Testis (tissue), 5 donors: ENCODE measurements at places on chromosomes 3 and 15. TPM values are rescaled to one million over a fixed set of nuclear protein-coding genes. Genes with fewer than 3 reads are reported as not detected.

DNA sequence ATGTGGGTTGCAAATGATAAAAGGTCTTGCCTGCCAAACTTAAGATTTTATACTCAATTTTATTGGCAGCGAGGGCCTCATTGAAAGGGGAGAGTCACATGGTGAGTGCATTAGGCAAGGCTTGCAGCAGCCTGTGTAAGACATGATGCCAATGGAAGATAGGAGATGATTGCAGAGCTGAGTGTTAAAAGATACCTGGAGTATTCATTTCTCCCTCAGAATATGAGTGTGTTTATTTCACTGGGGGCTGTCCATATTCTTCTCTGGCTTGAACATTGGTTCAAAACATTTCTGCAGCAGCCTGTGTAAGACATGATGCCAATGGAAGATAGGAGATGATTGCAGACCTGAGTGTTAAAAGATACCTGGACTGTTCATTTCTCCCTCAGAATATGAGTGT, 165.2 kb upstream of the NUDT16 start:
- no peaks in the 10 kb centered on the region for H3K27me3 ChIP-seq
- no peak overlapping the region for H3K27ac ChIP-seq

DNA sequence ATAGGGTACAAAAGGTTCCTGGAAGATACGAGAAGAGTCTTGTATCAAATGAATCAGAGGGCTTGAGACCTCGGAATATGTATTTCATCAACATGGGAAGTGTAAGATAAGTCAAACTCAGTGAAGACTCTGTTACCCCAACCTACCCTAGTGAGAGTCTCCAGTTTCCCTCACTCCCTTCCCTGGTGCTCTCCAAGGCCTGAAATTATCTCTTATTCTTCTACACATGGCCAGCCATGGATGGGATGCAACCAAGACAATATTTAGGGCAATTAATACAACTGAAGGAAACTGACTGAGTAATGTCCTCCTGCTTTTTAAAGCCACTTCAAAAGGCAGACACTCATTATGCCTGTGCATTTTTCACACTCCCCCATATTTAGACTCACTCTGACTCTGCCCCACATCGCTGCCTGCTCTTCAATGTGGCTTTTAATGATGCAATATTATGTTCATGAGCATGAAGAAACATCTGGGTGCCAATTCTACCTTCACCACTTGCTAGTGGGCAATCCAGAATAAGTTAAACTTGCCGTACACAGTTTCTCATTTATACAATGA, 137.1 kb upstream of the THBS1 start:
- DNase-seq = no peak
- H3K4me1 ChIP-seq = no peaks in the 10 kb centered on the region
- H3K36me3 ChIP-seq = no peaks in the 10 kb centered on the region

The LYSMD2 gene
- polyA plus RNA-seq = 21.1 TPM

- no peaks in the 10 kb centered on the region for H3K36me3 ChIP-seq
- H3K27me3 ChIP-seq = no peaks in the 10 kb centered on the region
- H3K27ac ChIP-seq = no peak overlapping the region
- no peak overlapping the region for H3K4me3 ChIP-seq
Observed at GRCh38 chr15:84780492-84780891, 32.1 kb downstream of the ZNF592 start.

The LMAN1L gene
- 2.2 TPM for polyA plus RNA-seq

The TOPAZ1 gene
- polyA plus RNA-seq = 2.5 TPM

- H3K27me3 ChIP-seq = no peaks in the 10 kb centered on the region
- no peaks in the 10 kb centered on the region for H3K36me3 ChIP-seq
- no peak overlapping the region for H3K27ac ChIP-seq
- no peak for DNase-seq
- H3K4me3 ChIP-seq = no peak overlapping the region
Observed at GRCh38 chr3:186613637-186614265, 891 bp downstream of the AHSG start.

- no peak for DNase-seq
- H3K36me3 ChIP-seq = no peaks in the 10 kb centered on the region
- no peaks in the 10 kb centered on the region for H3K4me1 ChIP-seq
- H3K4me3 ChIP-seq = no peak overlapping the region
- no peak overlapping the region for H3K27ac ChIP-seq
Observed at GRCh38 chr3:95926904-95927501, 887.4 kb upstream of the EPHA6 start.

DNA sequence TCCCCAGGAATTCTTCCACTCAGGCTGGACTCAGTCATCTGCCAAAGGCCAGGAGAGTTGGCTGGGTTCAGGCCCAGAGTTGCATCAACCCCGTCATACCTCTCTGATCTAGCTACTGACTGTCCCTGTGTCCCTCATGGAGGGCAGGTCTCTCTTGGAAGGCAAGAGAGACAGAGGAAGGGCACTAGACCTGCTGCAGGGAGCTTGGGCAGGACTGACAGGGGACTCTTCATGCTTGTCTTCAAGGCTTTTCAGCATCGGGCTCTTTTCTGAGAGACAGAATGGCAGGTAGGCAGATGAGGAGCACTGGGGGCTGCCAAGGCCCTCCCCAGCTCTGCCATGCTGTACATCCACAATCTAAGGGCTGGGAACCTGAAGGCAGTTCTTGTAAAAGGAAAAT, 140.1 kb upstream of the MRPS22 start:
- H3K4me1 ChIP-seq = no peaks in the 10 kb centered on the region
- no peaks in the 10 kb centered on the region for H3K27me3 ChIP-seq
- no peak overlapping the region for H3K4me3 ChIP-seq
- no peaks in the 10 kb centered on the region for H3K36me3 ChIP-seq

The ATP13A4 gene
- 0.98 TPM for polyA plus RNA-seq

The DCBLD2 gene
- polyA plus RNA-seq = 48.5 TPM

DNA sequence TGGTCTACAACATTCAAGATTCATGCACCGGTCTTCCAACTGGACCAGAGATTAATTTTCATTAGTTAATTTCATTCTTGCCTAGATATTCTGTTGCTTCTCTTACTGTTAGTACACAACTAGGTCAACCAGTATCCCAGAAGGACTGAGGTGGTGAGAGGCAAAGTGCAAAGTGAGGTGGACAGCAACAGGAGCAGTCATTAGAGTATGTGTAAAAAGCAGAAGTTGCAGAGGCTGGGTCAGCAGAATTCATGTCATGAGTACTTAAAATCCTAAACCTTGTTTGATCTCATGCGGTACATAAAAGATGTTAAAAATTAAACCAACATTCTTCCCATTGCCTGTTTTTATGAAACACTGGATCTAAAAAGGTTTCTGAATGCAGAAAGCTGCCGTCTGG, 46.7 kb downstream of the PARP14 start:
- no peak overlapping the region for H3K4me3 ChIP-seq
- no peak overlapping the region for H3K27ac ChIP-seq
- no peaks in the 10 kb centered on the region for H3K36me3 ChIP-seq
- H3K27me3 ChIP-seq = no peaks in the 10 kb centered on the region

GRCh38 chr3:134106580-134106979, 76.9 kb upstream of the SLCO2A1 start:
- H3K4me1 ChIP-seq = no peaks in the 10 kb centered on the region
- no peaks in the 10 kb centered on the region for H3K36me3 ChIP-seq
- no peak overlapping the region for H3K4me3 ChIP-seq
- no peaks in the 10 kb centered on the region for H3K27me3 ChIP-seq
- DNase-seq = no peak

The STAB1 gene
- polyA plus RNA-seq = 41.7 TPM

The PPIP5K1 gene
- 44.9 TPM for polyA plus RNA-seq

GRCh38 chr15:35047528-35047927, 37.6 kb downstream of the NANOGP8 start:
- no peak overlapping the region for H3K4me3 ChIP-seq
- H3K4me1 ChIP-seq = no peaks in the 10 kb centered on the region
- H3K27me3 ChIP-seq = no peaks in the 10 kb centered on the region
- DNase-seq = no peak
- no peak overlapping the region for H3K27ac ChIP-seq

GRCh38 chr3:110390372-110390771, 681.2 kb upstream of the NECTIN3 start:
- no peak overlapping the region for H3K4me3 ChIP-seq
- DNase-seq = no peak
- H3K36me3 ChIP-seq = no peaks in the 10 kb centered on the region
- H3K27ac ChIP-seq = no peak overlapping the region
- no peaks in the 10 kb centered on the region for H3K27me3 ChIP-seq

DNA sequence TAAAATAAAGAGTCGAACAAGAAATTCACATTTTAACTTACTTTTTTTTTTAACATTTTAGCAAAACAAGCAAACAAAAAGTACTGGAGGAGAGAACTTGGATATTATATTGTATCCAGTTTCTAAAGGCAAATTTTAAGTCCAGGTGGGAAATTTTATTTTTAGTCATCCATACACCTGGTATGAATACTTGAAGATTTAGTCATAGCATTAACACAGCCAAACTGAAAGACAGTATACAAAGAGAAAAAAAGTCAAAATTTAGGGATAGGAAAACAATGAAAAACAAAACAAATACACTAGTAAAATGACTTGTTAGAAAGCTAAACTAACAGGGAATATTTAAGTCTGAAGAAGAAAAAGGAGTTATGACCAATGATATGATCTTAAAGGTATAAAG, 69.1 kb downstream of the PROS1 start:
- no peak overlapping the region for H3K27ac ChIP-seq
- no peak for DNase-seq
- no peak overlapping the region for H3K4me3 ChIP-seq
- H3K36me3 ChIP-seq = no peaks in the 10 kb centered on the region
- no peaks in the 10 kb centered on the region for H3K4me1 ChIP-seq
- H3K27me3 ChIP-seq = no peaks in the 10 kb centered on the region

DNA sequence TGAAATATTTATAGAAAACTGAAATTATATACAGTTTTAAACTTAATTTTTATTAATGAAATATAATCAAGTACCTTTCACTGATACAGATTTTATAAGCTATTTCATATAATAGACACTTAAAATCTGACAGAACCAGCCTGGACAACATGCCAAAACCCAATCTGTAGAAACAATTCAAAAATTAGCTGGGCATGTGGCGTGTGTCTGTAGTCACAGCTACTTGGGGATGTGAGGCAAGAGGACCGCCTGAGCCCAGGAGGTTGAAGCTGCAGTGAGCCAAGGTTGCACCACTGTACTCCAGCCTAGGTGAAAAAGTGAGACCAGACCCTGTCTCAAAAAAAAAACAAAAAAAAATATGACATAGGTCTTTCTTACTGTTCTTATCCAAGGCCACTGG, 238.3 kb upstream of the MANF start:
- no peaks in the 10 kb centered on the region for H3K4me1 ChIP-seq
- no peaks in the 10 kb centered on the region for H3K36me3 ChIP-seq
- DNase-seq = no peak

DNA sequence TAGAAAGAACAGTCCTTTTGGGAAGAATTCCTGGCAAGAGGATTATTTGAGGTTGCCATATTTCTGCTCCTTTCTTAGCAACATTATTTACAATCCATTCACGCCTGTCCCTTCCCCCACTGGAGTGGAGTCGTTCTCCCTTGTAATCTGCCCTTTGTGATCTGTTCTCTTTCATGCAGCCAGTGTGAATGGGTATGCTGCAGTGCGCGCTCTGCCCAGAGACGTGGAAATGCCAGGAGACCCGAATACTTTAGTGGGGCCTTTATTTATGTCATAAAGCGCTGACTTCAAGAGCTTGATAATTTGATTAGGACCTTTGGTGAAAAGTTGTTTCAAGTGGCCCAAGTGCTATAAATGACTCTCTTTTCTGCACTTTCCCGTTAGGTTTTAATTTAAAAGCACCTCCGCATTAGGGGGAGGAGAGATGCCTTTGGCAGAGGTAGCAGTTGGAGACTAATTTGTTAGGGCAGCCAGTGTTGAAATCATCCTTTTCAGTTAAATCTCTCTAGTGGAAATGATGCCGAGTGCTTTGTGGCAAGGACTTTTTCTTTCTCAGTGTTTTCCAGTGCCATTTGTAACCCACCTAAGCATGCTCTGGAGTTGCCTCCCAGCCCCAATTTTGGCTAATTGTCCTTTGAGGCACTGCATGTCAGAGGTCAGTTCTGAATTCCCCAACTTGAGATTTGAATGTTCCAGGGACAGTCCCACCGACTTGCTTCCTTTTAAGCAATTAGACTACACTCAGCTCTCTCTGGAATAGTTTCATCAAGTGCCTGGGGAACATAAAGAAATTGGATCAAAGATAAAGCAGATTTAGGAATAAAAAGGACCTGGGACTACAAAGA, 52.4 kb downstream of the PSMD6 start:
- no peak for DNase-seq
- H3K27ac ChIP-seq = no peak overlapping the region
- H3K36me3 ChIP-seq = no peaks in the 10 kb centered on the region
- H3K4me1 ChIP-seq = peaks cover 12% of the 10 kb centered on the region

DNA sequence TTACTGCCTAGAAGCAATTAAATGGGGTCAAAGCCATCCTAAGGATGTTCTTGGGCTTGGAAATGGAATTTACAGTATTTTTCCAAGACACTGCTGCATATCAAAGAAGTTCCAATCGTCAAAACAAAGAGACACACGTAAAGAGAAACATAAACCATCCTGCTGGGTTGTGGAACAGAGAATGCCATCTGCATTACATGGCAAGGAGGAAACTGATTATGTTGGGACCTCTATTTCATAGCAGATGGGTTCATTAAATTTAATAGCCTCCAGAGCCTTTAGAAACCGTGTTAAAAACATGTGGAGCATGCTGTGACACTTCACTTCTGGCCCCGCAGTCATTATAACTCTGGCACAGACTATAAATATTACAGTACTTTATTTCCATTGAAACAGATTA, 154.6 kb downstream of the LRTM1 start:
- H3K27ac ChIP-seq = no peak overlapping the region
- no peak overlapping the region for H3K4me3 ChIP-seq
- no peak for DNase-seq
- no peaks in the 10 kb centered on the region for H3K36me3 ChIP-seq
- no peaks in the 10 kb centered on the region for H3K27me3 ChIP-seq
- no peaks in the 10 kb centered on the region for H3K4me1 ChIP-seq

- DNase-seq = no peak
- no peaks in the 10 kb centered on the region for H3K36me3 ChIP-seq
- H3K4me1 ChIP-seq = no peaks in the 10 kb centered on the region
- no peak overlapping the region for H3K4me3 ChIP-seq
Observed at GRCh38 chr15:74270854-74271520, 34.9 kb downstream of the CCDC33 start.

DNA sequence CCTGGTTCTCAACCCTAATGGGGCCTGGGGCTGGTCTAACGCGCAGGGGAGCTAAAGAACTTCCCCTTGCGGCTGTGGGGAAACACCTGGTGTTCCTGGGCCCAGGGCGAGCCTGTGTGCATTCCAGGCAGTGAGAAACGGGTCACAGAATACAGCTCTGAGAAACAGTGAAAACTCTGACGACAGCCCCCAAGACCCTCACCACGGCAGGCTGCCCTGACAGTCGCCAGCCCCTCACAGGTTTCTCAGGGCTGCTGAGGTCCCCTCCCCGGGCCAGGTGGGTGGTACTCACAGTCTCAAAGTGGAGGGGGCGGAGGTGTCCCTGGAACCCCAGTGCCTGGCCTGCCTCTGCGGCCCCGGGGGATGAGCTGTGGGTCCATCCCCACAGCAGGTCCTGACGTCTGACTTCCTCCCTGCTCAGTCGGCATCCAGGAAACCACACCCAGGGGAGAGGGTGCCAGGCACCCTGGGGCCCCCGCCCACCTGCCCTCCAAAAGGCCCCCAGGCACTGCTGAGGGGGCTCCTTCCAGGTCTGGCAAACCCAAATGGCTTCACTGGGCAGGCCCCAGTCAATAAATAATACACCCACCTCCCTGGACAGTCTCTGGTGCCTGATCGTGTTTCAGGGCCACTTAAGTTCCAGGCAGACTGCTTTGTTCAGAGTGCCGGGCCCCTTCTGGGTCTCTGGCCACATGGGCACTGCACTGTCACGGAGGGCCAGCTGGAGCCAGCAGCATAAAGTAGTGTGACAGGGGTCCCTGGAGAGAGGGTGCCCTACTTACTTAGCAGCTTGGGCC, 57.7 kb downstream of the IQSEC1 start:
- no peak overlapping the region for H3K4me3 ChIP-seq
- no peaks in the 10 kb centered on the region for H3K27me3 ChIP-seq
- H3K36me3 ChIP-seq = no peaks in the 10 kb centered on the region
- no peak for DNase-seq
